ENCODE measurements at places on chromosomes 2 and 18. TPM values are rescaled to one million over a fixed set of nuclear protein-coding genes. Genes with fewer than 3 reads are reported as not detected.

The MOB4 gene
- 23.6 TPM for total RNA-seq

The SERPINB10 gene
- total RNA-seq, result not detected

The DCDC2C gene
- total RNA-seq, result not detected

The SNX17 gene
- 86.0 TPM for total RNA-seq

The TTC39C gene
- total RNA-seq, result 31.0 TPM

The TXNDC2 gene
- total RNA-seq, result not detected

The SERPINB2 gene
- total RNA-seq, result 15.9 TPM

The COX5B gene
- 205 TPM for total RNA-seq

The KIF1A gene
- under 0.01 TPM for total RNA-seq

The MYCN gene
- total RNA-seq, result 0.50 TPM

The RAX gene
- not detected for total RNA-seq

The LDLRAD4 gene
- total RNA-seq, result not detected

The OTOS gene
- total RNA-seq, result not detected

The CTAGE1 gene
- total RNA-seq, result not detected

The TSPYL6 gene
- total RNA-seq, result not detected

The FBXO41 gene
- 6.7 TPM for total RNA-seq

The OBSL1 gene
- total RNA-seq, result 52.8 TPM

The RFX8 gene
- total RNA-seq, result 0.82 TPM

The GIGYF2 gene
- total RNA-seq, result 62.0 TPM

The TMSB10 gene
- 3,165 TPM for total RNA-seq

The SERPINB12 gene
- not detected for total RNA-seq

The RASGRP3 gene
- total RNA-seq, result not detected

The VAPA gene
- 199 TPM for total RNA-seq

The NEB gene
- total RNA-seq, result under 0.01 TPM

The FAM237A gene
- total RNA-seq, result not detected

The TMEM150A gene
- total RNA-seq, result 12.5 TPM

The PUM2 gene
- total RNA-seq, result 50.7 TPM

The GEN1 gene
- 20.8 TPM for total RNA-seq

The GALR1 gene
- not detected for total RNA-seq

The CCDC68 gene
- total RNA-seq, result not detected

The SIX3 gene
- total RNA-seq, result not detected

The VWA3B gene
- total RNA-seq, result 0.66 TPM

The LYPD6B gene
- total RNA-seq, result 2.1 TPM

The BCL2 gene
- total RNA-seq, result 0.83 TPM

The HOXD13 gene
- not detected for total RNA-seq

The CD302 gene
- total RNA-seq, result 0.88 TPM

The METAP1D gene
- 3.3 TPM for total RNA-seq

The GPR45 gene
- not detected for total RNA-seq

The CDK15 gene
- 5.7 TPM for total RNA-seq

The CCDC74B gene
- 2.7 TPM for total RNA-seq

The MAP3K2 gene
- total RNA-seq, result 65.5 TPM

The COMMD1 gene
- total RNA-seq, result 47.4 TPM

The MC5R gene
- total RNA-seq, result not detected

The FAM110C gene
- 31.2 TPM for total RNA-seq

The PSMA8 gene
- not detected for total RNA-seq

The UPP2 gene
- total RNA-seq, result not detected
